Brain pericyte (primary cell): ENCODE measurements at places on chromosomes 4 and X.

GRCh38 chr4:8637456-8637984 lies 45.0 kb downstream of the CPZ start:
- no peak for DNase-seq

GRCh38 chr4:64158648-64159326 lies 250.5 kb downstream of the TECRL start:
- no peak for DNase-seq

GRCh38 chr4:10526429-10527222 lies 69.4 kb upstream of the ZNF518B start:
- DNase-seq, result no peak

GRCh38 chr4:123578276-123579029 lies 181.9 kb downstream of the SPRY1 start:
- DNase-seq, result no peak

DNA sequence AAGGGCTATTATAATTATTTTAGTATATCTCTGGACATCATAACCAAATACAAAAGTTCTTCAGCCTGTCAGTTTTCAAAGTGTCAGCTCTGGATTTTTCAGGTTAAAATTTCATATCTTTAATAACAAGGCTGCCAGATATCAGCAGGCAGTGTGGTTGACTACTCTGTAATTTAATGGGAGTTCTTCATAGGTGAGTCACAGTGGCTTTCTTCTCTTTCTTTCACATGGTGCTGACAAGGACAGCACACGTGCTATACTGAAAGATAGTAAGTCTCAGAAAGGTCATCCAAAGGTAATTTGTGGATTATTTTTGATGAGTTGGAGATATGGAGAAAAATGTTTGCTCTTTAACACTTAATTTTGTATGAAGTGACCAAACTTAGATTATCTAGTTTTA lies 43.2 kb downstream of the GALNT7 start:
- no peak for DNase-seq

DNA sequence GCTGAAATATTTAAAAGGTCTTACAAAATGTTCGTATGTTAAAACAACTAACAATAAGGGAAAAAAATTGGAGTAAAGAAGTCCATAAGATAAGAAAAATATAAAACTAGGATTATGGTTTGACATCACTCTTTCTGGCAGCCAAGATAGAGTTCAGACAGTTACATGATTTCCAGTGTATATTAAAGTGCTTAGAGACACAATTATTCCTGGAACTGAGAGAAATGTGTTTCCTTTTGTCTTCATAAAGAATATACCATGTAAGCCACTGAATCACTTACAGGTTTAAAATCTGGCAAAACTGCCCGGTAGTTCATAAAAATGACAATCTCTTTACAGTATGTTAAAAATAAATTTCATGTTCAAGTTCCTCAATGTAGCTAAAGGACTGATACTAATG lies 538.7 kb upstream of the ATOH1 start:
- no peak for DNase-seq

DNA sequence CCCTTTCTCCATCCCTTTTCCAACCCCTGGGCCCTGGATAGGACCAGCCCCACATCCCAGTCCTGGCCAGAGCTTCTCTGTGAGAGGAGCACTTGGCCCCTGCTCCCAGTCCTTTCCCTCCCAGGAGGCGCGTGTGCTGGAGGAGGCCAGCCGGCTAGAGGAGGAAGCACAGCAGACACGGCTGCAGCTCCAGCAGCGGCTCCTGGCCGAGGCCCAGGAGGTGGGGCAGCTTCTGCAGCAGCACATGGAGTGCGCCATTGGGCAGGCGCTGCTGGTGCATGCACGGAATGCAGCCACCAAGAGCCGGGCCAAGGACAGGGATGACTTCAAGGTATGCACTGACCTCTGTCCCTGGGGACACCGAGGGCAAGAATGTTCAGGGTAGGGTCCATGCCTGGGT lies 87.5 kb downstream of the EVC start:
- DNase-seq, result no peak

- DNase-seq, result peak; percentile 13
Measured at GRCh38 chr4:77818602-77819403, at the start of gene CNOT6L. Gene CNOT6L (minus strand): TSS chr4:77819368. CDS start chr4:77819308, 60 bp downstream.

DNA sequence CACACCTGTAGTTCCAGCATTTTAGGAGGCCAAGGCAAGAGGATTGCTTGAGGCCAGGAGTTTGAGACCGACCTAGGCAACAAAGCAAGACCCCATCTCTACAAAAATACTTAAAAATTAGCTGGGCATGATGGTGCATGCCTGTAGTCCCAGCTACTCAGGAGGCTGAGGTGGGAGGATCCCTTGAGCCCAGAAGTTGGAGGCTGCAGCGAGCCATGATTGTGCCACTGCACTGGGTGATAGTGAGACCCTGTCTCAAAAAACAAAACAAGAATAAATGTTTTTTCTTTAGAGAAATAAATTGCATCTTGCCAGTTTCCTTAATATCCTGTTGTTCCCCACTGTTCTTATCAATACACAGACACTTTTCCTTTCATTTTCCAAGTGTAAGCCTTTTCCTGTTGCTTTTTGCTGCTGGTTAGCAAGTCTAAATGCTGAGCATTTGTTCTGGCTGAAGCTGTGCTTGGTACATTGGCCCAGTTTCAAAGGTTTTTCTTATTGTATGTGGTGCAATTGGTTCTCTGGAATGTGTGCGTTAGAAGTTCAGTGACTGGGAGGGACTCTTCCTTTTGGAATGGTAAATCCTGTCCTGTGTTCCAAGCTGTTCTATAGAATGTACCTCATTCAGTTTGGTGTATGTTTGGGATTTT lies 98.2 kb downstream of the AFF1 start:
- no peak for DNase-seq

DNA sequence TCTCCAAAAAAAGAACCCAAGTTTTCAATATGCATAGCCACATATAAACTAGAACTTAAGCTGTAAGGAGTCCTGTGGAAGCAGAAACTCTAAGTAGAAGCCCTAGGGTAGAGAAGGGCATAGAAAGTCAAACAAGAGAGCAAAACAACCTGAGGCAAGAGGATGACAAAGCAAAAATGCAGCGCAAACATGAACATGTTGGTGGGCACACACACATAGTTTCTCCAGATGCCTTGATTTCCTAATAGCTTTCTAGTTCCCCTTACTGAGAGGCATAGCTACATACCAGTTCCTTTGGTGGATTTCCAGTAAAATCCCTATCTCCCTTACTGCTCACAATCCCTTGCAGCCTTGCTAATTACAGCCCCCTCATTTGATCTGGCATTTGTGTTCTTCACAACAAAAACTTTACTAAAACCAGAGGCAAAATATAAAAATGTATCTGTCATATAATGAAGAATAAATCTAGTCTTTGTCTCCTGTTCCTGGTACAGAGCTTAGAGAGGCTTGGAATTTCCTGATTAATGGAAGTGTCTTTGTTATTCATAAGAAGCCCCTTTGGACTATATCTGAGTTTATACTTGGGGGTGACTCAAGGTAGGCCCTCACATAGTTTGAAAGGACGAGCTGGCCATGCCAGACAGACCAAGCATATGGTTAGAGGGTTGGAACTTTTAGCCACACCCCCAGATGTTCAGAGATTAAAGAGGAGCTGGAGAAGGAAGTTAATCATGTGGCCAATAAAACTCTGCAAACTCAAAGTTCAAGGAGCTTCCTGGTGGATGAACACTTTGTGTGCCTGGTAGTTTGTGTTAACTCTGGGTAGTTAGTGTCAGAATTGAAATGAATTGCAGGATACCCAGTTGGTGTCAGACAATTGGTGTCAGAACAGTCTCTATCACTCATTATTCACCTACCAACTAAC lies 52.7 kb upstream of the ZCCHC13 start:
- no peak for DNase-seq

DNA sequence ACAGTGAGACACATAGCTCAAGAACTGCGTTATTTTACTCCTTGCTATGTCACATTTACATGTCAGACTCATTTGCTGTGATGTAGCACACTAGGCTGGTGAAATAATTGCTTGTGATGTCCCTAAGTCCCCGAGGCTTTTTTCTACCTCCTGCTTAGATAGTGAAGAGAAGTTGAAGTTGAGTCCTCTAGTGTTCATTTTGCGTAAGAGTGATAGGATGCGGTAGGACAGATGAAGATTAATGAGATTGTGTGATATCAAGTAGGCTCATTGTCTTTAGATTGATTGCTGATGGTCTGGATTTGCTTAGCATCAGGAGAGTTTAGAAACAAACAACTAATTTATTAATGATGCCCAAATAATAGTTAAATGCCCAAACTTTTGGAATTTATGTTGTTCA lies 173.6 kb upstream of the NUDT6 start:
- DNase-seq, result no peak

GRCh38 chrX:134544513-134545151 lies 84.7 kb downstream of the HPRT1 start:
- DNase-seq, result no peak

GRCh38 chr4:79287718-79288117 lies 38.1 kb downstream of the NAA11 start:
- DNase-seq, result no peak

- no peak for DNase-seq
Measured at GRCh38 chrX:154028502-154029184, 8.9 kb upstream of the IRAK1 start.

DNA sequence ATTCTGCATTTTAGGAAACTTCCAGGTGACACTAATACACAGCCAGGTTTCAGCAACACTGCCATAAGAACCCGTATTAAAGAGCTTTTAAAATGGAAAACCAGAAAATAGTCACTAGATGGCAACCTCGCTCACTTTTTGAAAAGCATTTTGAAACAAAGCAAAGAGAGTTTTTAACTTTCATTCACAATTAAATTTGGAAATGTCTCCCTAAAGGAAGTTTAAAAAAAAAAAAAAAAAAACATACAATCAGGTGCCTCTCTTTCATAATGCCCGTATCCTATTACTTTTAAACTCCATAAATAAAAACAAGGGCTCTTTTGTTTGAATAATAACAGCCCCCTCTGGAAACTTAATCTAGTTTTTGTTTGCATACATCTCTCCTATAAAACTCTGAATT lies 20.3 kb downstream of the MEPE start:
- DNase-seq, result no peak

DNA sequence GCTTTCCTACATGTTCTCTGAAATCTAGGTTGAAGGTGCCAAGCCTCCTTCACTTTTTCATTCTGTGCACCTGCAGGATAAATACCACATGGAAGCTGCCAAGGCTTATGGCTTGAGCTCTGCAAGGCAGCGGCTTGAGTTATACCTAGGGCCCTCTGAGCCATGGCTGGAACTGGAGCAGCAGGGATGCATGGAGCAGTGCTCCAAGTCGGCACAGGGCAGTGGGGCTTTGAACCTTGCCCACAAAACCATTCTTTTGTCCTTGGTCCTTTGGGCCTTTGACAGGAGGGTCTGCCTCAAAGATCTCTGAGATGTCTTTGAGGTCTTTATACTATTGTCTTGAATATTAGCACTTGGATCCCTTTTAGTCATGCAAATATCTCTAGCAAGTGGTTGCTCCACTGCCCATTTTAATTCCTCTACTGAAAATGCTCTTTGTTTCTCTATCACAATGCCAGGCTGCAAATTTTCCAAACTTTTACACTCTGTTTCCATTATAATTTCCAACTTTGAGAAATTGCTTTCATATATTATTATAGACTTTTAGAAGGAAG lies 536.2 kb upstream of the KLHL4 start:
- DNase-seq, result no peak

DNA sequence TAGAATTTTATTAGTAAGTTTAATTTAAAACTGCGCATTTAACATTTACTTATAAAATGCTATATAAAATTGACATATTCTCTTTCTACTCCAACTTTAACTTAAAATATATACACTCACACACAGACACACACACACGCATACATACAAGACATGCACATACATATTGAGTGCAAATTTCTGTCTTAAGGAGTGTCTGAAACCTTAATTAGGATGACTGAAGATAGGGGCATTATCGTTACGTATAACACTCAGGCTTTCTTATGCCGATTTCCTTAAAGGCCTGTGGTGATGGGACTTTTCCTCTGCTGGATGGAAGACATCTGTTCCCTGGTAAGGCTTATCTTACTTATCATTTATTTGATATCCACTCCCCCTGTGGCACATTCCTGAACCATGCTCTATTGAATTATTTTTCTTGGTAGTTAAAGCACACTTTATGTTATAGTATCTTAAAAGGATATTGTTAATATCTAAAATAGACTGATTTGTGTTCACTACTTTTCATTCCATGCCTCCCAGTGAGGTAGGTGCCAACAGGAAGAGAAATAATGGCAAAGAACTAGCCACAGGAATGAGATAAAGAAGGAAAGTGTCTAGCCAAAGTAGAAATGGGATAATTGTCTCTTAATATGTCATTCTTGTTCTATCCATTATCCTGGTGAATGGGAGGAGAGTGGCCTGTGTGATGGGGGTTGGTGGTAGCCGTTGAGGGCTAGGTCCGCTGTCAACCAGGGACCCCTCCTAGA lies 92.9 kb upstream of the GPRIN3 start:
- no peak for DNase-seq

- no peak for DNase-seq
Measured at GRCh38 chrX:69196666-69197065, 31.4 kb upstream of the PJA1 start.

GRCh38 chr4:109764376-109764775 lies 34.5 kb upstream of the PLA2G12A start:
- no peak for DNase-seq

- no peak for DNase-seq
Measured at GRCh38 chrX:30150196-30150895, 65.0 kb upstream of the MAGEB2 start.

- DNase-seq, result no peak
Measured at GRCh38 chr4:100372432-100372831, 145.4 kb downstream of the EMCN start.

GRCh38 chrX:149631234-149632165 lies at the start of gene TMEM185A:
Gene TMEM185A (minus strand): TSS chrX:149631792. CDS start chrX:149631580, 212 bp downstream.
- DNase-seq, result no peak

GRCh38 chrX:37701588-37701987 lies 16.0 kb downstream of the XK start:
- no peak for DNase-seq

- DNase-seq, result no peak
Measured at GRCh38 chr4:2352729-2353221, 65.7 kb downstream of the ZFYVE28 start.

DNA sequence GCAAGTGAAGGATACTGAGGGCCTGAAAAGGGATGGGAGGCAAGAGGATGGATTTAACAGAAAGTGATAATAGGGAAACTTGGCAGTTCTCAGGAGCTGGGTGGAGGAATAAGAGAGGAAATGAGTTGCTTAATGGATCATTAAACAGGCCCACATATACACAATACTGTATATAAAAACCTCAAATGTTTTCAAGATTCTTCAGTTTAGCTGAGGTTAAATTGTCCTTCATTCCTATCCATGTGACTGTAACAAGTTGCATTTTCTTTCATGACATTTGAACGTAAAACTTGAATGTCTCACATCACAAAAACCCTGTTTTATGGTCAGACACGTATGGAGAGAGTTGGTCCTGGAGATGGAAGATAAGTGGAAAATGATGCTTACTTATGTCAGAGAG lies 76.5 kb upstream of the PLAC8 start:
- DNase-seq, result no peak

- no peak for DNase-seq
Measured at GRCh38 chr4:77676842-77677241, 71.2 kb downstream of the CXCL13 start.
